Naive B cell (primary cell): ENCODE measurements at places on chromosomes 11 and 22.
A peak's percentile ranks its signal among the peaks of the same experiment; 100 is the strongest.

DNA sequence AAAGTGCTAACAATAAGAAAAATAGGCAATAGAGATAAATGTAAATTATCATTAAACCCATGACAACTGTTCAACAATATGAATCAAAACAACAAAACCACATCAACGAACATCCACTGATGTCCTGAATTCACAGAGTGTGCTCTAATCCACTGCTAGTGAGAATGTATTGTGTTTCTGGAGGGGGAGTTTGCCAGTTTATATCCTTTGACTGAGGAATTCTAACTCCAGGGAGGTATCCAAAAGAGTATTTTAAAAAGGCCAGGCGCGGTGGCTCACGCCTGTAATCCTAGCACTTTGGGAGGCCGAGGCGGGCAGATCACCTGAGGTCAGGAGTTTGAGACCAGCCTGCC is 1.7 kb upstream of the WEE1 start:
- no peak for DNase-seq

- no peak for DNase-seq
Observed at GRCh38 chr22:43269246-43269645, 73.9 kb downstream of the SCUBE1 start.

GRCh38 chr11:18294862-18295261 is 27.1 kb downstream of the HPS5 start:
- DNase-seq, result no peak

GRCh38 chr22:22168190-22168940 is 76.2 kb upstream of the VPREB1 start:
- no peak for DNase-seq

- DNase-seq, result no peak
Observed at GRCh38 chr11:31340903-31341572, 28.5 kb downstream of the DCDC1 start.

- no peak for DNase-seq
Observed at GRCh38 chr11:128451652-128452470, 135.5 kb downstream of the ETS1 start.

DNA sequence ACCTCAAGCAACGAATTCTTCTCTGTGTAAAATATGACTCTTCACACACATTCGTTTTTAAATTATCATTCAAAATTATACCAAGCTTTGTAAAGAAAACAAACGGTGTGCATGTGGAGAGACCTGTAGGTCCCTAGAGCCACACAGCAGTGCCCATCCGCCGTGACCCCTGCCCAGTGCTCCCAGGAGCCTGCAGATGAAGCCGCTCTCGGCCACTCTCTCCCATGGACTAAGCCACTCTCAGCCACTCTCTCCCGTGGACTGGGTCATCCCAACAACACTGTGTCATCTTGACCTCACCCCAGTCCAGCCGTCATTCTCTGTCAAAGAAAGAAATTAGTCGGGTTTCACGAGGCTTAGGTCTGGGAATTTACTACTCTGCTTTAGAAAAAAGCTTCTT is 391.6 kb downstream of the BRD1 start:
- DNase-seq, result no peak

- no peak for DNase-seq
Observed at GRCh38 chr11:46711303-46711702, 7.7 kb upstream of the F2 start.

DNA sequence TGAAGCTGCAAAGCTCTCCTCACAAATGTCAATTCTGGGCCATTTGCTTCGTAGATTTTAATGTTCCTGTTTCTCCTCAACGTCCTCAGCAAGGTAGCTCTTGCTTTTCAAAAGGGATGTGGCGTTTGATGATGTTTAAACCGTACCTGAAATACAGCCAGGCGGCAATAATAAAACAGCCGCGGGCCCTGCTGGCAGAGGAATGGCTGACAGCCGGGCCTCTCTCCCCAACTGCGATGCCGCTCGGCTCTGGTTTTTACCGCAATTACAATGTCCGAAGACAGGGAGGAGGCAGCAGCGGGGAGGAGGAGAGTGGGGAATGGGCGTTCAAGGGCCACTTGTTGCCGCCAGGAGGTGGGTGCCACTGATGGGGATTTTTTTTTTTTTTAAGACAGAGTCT is 27.5 kb downstream of the MACROD1 start:
- DNase-seq, result no peak

DNA sequence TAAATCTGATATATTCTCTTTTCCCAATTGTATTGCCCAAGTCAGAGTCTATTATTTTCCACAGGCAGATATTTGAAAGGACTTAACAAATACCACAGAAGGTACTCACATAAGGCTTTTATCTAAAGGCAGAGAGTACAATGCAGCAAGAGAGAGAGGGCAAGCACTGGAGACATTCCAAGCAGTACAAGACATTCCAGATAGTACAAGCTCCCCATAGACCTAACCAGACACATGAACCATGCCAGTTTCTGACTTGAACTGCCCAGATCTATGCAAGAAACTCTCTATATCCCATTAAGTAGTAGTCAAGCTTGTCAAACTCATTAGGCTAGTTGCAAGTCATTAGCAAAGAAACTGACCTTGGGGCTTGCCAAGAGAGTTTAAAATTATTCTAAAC is 11.2 kb upstream of the MS4A6E start:
- DNase-seq, result no peak

- DNase-seq, result no peak
Observed at GRCh38 chr11:68924073-68924925, 20.6 kb downstream of the IGHMBP2 start.

- DNase-seq, result no peak
Observed at GRCh38 chr11:121564948-121565684, 112.3 kb upstream of the SORL1-AS1 start.

GRCh38 chr11:111731821-111732220 is 34.4 kb downstream of the PPP2R1B start:
- no peak for DNase-seq

- no peak for DNase-seq
Observed at GRCh38 chr22:29949872-29950271, 66.9 kb downstream of the MTMR3 start.

DNA sequence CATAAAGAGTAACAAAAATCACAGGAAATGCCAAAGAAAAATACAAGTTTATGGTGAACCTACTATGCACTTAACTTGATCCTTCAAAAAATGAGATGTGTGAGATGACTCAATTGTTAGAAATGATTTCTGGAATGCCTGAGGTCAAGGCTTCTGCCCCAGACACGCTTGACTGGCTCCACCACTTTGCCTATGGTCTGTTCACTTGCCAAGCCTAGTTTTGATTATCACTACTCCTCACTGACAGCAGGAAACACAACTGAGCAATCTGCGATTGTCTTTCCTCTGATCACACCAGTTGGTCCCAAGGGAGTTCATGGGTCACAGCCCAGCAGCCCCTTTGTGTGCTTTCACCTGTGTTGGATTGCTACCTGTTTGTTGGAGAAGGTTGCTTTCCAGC is 20.6 kb upstream of the PRDM10 start:
- DNase-seq, result peak; percentile 43

- peak; percentile 5 for DNase-seq
Observed at GRCh38 chr11:124798991-124799347, 1.2 kb downstream of the MSANTD2 start.

- no peak for DNase-seq
Observed at GRCh38 chr11:68655406-68655805, 28.9 kb upstream of the GAL start.

DNA sequence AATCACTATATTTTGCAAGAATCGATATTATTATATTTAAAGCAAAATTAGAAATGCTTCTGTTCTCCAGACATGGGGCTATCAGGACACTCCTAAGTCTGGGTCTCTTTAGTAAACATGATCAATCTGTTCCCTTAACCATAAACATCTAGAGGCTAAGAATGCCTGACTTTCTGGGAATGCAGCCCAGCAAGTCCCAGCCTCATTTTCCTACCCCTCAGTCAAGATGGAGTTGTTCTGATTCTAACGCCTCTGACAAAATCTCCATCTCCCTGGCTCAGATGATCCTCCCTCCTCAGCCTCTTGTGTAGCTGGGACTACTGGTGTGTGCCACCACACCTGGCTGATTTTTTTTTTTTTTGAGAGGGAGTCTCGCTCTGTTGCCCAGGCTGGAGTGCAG is 35.0 kb downstream of the SLCO2B1 start:
- no peak for DNase-seq

DNA sequence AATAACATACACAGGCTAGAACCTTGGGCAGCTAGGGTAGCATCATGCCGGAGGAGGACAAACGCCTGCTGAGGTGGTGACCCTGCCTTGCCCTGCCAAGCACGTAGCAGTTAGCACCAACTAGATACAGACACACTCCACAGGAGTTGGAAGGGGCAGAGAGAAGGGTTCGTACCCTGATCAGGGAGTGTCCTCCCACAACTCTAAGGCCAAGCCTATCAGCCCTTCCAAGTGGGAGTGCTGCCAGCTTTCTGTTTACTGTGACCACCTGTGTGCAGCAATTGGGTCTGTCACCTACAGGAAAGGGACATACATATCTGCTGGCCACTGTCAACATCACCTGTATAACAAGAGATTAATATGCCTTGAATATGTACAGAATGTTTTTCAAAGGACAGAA is 1.9 kb upstream of the THAP7 start:
- DNase-seq, result no peak

DNA sequence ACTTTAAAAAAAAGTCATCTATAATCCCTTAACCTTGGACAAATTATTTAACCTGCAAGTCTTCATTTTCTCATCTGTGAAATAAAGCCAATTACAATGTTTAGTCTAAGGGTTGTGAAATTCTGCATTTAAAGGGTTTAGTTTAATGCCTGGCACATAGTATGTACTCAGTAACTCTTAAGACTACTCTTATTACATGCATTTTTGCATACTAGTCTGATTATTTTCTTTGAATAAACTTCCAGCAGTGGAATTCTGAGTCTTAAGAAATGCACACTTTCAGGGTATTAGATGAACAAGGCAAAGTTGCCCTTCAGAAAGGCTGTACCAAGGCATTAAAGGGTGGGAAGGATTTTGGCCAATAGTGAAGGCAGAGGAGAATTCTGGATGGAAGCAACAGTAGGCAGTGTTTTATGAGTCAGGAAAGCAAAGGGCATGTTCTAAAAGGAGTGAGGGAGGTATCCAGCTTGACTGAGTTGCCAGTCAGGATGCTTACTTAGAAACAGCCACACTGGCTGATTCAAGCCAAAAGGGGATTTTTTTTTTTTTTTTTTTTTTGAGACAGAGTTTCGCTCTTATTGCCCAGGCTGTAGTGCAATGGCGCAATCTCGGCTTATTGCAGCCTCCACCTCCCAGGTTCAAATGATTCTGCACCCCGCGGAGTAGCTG is 50.5 kb downstream of the SWAP70 start:
- no peak for DNase-seq

GRCh38 chr11:3803726-3804495 is 4.4 kb upstream of the PGAP2 start:
- DNase-seq, result no peak

- DNase-seq, result no peak
Observed at GRCh38 chr11:134471716-134472455, 59.8 kb upstream of the B3GAT1 start.

- DNase-seq, result no peak
Observed at GRCh38 chr11:79237703-79238102, 203.1 kb downstream of the TENM4 start.

- no peak for DNase-seq
Observed at GRCh38 chr11:116505298-116506262, 267.2 kb downstream of the BUD13 start.

- DNase-seq, result no peak
Observed at GRCh38 chr11:86519064-86519911, 144.6 kb downstream of the CCDC81 start.

- DNase-seq, result no peak
Observed at GRCh38 chr22:19098157-19098556, 24.1 kb downstream of the DGCR2 start.

DNA sequence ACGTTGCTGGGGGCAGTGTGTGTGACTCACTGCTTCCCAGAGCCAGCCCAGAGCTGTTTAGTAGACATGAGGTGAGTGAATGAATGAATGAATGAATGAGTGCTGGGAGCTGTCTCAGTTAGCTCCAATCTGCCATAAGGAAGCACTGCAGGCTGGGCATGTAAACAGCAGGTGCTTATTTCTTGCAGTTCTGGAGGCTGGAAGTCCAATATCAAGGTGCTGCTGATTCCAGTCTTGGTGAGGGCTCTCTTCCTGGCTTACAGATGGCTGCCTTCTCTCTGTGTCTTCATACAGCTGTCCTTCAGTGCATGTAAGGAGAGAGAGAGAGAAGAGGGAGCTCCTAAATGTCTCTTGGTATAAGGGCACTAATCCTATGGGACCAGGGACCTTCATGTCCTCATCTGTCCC is 4.1 kb downstream of the C11orf21 start:
- no peak for DNase-seq

GRCh38 chr11:44634401-44635281 is 69.2 kb downstream of the CD82 start:
- DNase-seq, result no peak

DNA sequence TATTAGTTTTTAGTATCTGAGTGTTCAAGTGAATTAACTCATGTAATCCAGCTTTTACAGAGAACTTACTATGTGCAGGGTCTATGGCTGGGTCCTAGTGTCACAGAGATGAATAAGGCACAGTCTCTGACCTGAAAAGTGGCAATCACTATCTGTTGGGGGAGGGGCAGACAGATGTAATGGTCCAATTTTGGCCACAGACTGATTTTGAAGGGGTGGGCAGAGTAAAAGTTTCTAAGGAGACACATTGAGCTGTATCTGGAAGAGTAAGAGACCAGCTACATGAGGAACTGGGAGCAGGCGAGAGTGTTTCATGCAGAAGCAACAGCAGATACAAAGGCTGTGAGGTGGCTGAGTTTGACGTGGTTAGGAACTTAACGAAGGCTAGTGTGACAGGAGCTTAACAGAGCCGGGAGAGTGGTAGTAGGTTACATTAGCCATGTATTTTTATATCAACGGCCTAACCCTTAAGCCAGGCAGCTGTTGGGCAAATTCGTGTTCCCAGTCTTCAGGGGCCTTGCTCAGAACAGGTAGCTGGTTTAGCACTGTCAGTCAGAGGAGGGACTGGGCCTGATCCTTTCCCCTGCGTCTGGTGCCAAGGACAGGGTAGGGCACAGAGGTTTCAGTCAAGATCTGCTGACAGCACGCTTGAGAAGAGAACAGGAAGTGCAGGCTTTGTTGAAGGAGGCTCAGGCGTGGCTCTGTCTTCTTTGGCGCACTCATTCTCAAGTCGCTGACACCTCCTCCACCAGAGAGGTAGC is 1.4 kb upstream of the STIM1 start:
- DNase-seq, result peak; percentile 91
